NCI-H2081 (cell line): ENCODE measurements at places on chromosomes 5 and 9.

DNA sequence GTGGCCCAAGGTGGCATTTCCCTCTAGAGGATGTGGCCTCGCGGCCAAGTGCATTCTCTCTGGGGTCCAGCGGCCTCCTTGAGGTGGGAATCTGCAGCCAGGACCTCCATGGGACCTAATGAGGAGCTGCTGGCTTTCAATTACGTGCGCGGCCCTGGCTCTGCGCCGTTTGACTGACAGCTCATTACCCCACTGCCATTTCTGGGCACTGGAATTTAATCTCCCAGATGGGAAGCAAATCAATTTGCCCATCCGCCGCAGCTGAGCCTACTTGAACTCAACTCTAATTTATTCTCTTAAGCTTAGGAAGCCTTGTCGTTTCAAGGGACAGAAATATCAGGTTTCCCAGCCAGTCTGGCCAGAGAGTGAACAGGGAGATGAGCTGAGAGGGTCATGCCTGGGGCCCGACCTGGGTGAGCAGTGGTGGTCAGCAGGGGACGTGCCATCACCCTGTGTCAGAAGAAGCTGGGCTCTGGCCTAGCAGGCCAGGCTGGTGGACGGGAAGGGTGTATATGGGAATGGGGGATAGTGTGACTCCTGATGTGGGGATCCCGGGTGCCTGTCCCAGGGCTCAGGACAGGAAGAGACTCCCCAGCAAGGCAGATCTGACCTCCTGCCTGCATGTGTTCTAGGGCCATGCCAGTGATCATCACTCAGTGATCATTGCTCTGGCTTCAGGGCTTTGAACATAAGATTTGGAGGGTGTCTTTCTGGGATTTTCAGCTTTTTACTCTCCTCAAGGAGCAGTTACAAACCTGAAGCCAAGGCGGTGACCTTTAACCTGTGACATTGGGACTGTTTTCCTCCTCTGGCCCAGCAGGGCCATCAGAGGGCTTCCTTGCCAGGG, 69.7 kb downstream of the MACROH2A1 start:
- DNase-seq, result no peak

DNA sequence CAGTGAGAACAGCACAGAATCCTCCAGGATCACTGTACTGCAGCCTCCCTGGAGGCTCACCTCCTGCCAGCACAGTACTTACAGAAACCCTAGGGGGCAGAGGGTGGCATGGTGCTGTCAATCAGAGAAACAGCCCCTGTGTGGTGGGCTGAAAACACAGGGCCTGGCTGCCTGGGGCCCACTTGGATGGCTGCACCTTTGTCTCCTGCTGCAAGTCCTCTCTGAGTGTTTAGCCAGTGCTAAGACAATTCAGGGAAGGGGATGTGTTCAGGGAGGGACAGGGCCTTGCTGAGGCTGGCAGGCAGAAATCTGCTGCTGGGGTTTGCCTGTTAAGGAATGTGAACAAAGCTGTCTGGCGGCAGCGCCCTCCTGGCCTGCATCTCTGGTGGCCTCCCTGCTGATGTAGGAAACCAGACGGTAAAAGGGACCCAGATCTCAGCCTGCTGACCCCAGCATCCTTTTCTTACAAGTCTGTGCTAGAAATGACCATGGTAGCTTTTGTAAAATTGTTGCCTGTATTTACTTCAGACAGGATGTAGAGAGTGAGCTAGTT, 39.5 kb downstream of the PRRC2B start:
- DNase-seq, result no peak

DNA sequence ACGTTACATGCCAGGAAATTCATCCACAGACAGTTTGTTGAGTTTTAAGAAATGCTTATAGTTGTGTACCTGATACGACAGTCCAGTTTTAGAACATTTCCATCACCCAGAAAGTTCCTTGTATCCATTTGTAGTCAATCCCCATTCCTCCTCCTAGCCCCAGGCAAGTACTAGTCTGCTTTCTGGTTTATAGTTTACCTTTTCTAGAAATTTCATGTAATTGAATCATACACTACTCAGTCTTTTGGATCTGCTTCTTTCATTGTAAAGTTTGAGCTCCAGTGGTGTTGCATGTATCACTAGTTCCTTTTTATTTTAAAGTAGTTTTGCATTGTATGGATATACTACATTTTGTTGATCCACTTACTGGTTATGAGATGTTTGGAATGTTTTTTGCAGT, 291.2 kb downstream of the AOPEP start:
- DNase-seq, result no peak

- DNase-seq, result no peak
Measured at GRCh38 chr5:159802661-159803060, 113.6 kb upstream of the ADRA1B start.

DNA sequence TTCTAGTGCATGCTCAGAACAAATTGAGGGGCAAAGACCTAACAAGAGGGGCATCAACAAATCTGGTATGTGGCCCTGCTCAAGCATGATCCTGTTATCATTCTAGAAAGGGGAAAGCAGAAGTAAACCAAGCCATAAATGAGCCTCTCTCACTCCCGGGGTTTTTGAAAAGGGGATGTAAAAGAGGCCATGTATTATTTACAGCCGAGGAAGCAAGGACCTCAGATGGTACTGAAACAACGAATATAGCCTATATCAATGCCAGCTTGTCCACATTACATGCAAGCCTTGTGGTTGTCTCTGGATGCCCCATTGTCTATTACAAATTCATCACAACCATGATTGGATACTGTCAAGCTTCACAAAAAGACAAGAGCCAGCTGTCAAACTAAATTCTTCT, 211.3 kb downstream of the DCP2 start:
- no peak for DNase-seq

GRCh38 chr9:78856144-78856543, 559.2 kb downstream of the PSAT1 start:
- DNase-seq, result no peak

DNA sequence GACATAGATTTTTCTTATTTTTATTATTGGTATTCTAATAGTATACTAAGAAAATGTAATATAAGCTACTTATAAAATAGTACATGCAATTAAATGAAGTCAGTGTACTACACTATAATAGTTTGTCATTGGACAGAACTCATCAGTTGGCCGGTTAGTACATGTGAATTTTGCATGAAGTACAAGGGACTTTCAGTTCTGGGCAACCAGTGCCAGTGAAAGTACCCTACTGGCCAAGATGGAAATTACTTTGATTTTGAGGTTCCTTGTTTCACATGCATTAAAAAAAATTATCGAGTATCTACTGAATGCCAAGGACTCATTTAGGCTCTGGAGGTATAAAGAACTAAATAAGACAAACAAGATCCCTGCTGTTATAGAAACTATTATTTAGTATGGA, 213.4 kb upstream of the ELL2 start:
- no peak for DNase-seq

DNA sequence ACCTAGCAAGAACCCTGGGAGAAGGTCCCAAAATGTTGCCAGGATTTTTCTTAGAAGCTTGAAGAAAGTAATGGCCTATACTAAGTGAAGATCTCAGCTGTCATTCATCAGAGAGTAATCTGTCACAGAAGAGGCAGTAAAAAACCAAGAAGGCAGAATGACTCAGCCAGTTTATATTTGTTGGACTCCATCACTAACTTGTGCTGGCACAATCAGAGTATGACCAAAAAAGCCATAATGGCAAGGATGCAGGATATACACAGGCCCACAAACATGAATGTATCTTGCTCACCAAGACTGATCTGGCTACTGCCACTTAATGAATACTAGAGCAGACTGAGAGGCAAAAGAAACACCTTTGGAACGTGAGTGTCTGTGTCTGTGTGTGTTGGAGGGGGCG, 104.0 kb upstream of the POU5F2 start:
- no peak for DNase-seq

DNA sequence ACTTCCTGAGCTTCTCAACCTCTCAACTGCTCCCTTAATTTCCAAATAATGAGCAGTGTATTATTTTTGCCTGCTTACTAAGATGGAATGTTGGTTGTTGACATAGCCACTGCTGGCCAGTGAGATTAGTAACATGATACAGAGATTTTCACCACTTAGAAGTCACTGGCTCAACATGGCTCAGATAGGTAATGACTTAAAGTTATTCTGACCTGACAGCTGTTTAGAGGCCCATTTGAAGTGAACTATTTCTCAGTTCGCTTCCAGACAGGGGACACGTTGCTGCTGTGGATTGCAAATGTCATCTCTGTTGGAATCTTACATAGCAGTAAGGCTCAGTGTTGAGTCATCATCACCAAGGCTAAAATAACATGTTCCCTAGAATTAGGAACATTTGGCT, 490.2 kb downstream of the TLE4 start:
- DNase-seq, result no peak
